ENCODE measurements at places on chromosomes 3 and 15.

DNA sequence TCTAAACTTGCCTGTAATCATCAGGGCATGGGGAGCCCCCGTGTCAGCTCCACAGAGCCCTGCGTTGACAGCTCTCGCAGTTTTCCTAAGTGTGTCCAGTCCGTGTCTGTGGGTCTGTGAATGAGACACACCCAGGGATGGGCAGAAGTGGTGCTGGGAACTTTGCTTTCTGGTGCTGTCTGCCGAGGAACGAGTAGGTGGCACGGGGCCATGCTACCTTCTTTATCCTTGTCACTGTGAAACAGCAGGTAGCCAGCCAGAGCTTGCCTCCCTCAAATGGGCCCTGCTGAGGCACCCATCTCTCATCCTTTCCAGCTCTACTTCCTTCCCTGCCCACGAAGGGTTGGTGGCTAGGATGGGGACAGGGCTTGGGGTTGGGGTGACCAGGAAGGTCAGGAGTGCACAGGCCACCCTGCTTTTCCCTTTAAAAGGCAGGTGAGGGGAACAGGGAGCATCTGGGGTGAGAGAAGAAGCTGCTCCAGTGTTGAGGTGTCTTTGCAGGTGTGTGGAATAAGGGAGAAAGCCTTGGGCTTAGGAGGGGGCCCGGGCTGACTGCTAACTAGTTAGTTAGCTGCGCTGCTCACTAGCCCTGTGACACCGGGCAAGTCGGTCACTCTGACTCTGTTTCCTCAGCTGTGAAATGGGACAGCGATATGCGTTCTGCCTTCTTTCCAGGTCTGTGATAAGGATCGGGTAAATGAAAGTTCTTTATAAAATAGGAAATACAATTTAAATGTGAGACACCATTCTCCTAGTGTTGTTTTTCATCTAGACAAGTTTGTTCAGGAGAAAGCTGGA lies 27.9 kb downstream of the PDIA5 start:
- DNase-seq = no peak

DNA sequence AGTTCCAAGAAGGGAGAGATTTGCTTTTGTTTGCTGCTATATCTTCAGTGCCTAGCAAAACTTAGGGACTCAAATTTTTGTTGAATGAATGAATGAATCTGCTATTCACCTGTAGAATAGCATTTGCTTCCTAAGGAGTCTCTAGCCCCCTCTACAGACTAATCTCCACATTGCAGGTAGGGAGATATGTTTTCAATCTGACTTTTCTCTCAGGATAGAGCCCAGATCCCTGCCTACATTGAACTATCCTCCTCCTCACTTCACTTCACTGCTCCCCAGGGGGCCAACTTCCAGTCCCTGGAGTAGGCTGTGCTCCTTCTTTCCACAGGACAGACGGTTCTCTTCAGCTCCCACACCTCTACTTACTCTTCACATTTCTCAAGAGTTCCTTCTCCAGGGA lies 81.9 kb upstream of the PTX3 start:
- DNase-seq = no peak

- DNase-seq = no peak
These were observed 13.9 kb upstream of the GOLGA8M start for GRCh38 chr15:28726102-28726501.

DNA sequence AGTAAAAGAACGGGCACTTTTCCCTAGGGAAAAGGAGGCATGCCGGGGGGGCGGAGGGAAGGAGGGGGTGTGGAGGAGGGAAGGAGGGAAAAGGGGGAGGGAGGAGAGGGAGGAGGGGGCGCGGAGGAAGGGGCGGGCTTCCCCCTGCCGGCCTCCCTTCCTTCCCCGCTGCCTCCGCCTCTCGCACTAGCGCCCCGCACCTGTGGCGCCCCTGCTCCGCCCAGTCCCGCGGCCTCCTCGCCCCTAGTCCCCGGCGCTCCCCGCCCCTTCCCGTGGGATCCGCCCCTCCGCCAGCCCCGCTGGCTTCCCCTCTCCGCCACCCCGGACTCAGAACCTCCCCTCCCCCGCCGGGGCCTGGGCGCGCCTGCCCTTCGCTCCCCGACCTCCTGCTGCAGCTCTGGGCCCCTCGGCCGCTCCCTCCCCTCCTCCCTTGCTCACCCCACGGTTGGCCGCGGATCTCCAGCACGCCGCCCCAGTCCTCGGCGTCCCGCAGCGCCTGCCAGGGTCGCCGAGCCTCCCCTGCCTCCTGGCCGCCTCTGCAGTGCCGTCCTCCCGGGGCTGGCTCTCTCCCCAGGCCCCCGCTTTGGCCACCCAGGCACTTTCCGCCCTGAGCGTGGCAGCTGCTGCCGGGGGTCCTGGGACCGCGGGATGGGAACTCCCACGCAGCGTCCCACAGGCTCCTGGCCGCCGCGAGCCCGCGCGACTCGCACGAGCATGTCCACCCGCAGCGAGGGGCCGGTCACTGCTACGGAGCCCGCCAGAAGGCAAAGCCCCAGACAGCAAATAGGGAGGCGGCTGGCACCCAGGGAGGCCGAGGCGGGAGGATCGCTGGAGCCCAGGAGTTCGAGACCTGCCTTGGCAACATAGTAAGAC lies 147.4 kb downstream of the TJP1 start:
- DNase-seq = peak; percentile 59

GRCh38 chr3:2655229-2655701 lies 454.9 kb downstream of the IL5RA start:
- peak; percentile 21 for DNase-seq

DNA sequence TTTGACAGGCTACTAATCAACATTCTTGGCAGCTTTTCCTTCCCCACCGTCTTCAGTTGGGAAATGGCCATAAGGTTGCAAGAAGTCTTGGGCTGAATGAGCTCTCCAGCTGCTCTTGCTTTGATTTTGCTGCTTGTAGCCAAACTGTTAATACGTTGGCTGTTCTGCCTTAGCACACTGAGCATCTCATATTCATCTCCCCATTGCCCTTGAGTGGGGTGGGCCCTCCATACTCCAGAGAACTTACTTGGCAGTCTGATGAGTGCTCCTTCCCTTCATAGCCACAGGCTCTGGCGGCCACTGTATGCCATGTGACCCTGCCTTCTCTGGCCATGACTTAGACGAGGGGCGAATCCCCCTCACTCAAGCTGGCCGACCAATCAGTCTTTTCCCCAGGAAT lies 25.8 kb upstream of the PAQR5 start:
- no peak for DNase-seq

GRCh38 chr3:101591071-101591470 lies 17.1 kb downstream of the PCNP start:
- DNase-seq = no peak

DNA sequence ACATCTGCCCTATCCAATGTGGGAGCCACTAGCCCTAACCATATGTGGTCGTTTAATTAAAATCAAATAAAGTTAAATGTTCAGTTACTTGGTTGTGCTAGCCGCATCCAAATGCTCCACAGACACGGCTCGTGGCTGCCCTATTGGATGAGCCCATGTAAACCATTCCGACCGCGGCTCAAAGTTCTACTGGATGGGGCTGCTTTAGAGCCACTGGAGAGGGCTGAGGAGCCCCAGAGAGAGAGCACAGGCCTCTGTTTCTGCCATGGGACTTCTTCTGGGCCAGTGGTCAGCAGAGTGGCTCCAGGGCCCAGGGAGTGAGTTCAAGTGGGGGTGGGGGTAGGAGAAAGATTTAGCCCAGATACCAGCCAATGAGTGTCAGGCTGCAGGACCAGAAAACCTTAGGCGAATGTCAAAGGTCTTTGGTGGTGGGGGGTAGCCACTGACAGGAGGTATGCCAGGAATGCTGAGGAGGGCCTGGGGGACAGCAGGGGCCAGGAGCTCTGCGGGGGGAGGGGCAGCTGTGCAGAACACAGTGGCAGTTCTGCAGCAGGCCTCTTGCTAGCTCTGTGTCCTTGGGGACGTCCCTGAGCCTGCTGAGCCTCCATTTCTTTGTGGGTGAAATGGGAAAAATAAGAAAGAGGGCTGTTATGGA lies 30.1 kb downstream of the SPSB4 start:
- no peak for DNase-seq

GRCh38 chr3:127844326-127844942 lies 22.1 kb upstream of the MGLL start:
- DNase-seq = no peak

DNA sequence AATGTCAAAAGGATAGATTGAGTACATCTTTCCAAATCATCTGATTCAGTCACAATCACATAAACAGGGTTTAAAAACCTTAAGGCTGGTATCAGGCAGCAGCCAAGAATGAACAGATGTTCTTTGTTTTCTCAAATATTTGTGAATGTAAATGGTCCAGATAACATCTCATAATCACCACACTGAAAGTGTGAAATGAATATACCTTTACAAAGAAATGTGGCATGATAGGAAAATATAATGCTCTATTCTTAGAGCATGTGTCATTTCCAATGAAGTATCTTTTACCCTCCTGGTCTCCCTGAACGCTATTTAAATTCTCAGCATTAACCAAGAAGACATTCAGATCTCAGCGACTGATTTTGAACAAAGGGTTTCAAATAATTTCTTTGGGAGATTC lies 8.8 kb upstream of the ACTC1 start:
- DNase-seq = no peak

DNA sequence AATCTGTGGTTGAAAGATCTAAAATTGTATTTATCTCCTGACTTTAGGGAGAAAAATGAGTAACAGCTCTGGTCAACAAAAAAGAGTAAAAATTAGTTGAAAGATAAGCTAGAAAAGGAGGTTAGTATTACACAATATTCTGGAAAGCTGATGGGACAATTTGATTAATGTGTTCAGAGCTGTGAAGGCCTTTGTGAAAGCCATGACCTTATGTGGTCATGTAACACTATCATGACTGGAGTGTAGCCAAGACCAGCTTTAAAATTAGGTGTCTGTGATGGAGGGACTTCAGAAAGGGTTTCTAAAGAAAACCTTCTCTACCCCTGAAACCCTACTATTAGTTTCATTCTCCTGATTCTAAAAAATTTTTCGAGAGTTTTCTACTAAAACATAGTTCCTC lies 127.2 kb downstream of the NFKBIZ start:
- no peak for DNase-seq

DNA sequence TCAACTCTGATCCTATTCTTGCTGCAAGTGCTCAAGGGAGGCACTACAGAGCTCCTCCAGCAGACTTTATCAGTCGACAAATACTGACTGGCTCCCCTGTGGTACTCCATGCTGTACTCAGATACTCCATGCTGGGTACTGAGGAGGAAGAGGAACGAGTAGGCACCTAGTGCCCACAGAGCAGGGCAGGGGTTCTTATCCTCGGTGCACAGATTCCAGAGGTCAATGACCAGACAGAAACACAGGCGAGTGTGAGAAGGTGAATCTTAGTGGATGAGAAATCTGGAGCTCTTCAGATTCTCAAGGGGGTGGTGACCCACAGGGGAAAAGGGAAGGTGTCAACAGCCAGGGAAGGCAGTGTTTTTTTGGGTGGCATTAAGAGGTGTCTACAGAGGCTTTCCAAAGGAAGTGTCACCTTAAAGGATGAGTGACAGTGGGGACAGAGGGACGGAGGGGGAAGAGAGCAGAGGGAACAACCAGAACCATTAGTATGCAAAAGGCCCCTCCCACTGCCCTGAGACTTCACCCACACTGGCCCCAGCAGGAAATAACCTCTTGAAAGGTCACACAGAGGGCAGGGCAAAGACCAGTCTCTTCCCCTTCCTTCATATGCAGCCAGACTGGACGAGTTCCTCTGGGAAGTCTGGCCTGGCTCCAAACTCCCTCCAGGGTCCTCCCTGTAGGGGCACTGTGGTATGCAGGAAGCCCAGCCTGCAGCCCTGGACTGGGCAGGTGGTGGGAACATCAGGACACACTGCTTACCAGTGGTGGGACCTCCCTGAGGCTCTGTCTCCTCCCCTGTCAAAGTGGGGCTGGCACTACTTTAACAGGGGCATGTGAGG lies 27.5 kb downstream of the CCDC12 start:
- no peak for DNase-seq

- no peak for DNase-seq
These were observed 73.1 kb upstream of the HES1 start for GRCh38 chr3:194062830-194063229.

DNA sequence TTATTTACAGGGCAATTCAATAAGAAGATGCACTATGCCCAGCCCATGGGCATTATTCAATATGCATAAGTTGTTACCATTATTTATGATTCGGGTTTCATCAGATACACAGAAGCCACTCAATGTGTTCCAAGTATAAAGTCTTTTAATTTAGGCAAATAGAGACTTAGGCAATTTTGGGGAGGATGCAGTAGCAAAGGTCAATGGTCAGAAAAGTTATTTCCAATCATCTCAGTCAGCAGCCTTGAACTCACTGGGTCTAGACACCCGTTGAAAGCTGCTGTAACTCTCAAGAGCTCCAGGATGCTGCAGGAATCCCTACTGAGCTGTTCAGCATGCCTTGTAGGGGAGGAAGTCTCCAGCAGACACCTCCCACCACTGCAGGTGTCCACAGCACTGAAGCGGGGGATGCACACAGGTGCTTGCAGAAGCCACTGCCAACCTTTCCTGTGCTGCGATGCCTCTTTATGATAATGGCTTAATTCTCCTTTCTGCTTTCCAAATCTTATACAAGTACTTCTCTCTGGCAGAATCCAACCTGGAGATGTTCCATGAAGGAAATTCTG lies 155.0 kb upstream of the SUCLG2 start:
- no peak for DNase-seq

- no peak for DNase-seq
These were observed 346.3 kb upstream of the UMPS start for GRCh38 chr3:124383846-124384466.

All from fibroblast of skin of back (primary cell).